Activated CD4-positive, alpha-beta memory T cell treated with anti-CD3 and anti-CD28 coated beads for 36 hours (primary cell): ENCODE measurements at places on chromosomes 7 and 10.

- H3K27ac ChIP-seq = no peak overlapping the region
- no peaks in the 10 kb centered on the region for H3K27me3 ChIP-seq
- H3K36me3 ChIP-seq = no peaks in the 10 kb centered on the region
- no peak overlapping the region for H3K4me3 ChIP-seq
- peaks cover 17% of the 10 kb centered on the region for H3K4me1 ChIP-seq
Measured at GRCh38 chr7:7686811-7687508, 31.4 kb downstream of the RPA3 start.

DNA sequence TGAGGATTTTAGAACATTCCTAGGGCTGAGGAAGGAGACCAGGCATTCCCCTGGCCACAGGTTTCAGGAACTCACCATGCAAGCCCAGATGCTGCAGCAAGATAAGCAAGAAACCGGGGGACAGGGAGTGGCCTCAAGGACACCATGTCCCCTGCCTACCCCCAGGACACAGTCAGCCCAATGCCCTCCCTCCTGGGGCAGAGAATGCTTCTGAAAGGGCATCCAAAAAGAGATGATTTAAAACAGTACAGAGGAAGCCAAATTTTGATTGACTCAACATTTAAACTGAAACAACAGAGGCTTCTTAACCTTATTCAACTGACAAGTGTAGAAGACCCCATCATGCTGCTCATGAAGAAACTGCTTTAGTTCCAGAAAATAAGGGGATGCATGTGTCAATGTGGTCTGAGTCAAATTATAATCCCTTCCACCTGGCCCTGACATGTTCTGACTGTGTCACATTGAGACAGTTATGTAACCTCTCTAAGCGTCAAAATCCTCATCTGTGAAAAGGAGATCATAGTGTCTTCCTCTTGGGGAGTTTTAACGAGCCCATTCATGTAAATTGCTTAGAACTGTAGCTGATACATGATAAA is 60.0 kb downstream of the ICA1 start:
- H3K4me3 ChIP-seq = no peak overlapping the region
- DNase-seq = no peak
- H3K36me3 ChIP-seq = no peaks in the 10 kb centered on the region
- peaks cover 10% of the 10 kb centered on the region for H3K4me1 ChIP-seq

DNA sequence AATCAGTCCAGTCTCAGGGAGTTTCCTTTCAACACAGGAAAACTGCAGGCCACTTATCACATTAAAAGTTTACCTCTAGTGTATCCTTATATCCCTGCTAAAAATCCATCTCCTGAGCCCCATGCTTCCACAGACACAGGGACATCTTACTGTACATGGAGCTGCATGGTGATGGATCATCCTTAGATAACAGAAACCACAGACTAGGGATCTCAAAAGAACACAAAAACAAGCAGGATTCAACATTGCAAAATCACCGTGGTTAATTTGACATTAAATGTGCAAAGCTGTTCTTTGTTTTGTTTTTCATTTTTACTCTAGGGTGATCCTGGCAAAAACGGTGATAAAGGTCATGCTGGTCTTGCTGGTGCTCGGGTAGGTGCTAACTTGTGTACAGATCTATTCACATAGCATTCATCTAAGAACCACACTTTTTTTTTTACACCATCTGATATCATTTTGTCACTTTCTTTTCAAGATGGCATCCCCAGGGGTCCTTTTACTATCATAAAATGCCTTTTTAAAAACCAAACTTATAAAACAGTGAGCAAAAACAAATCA is 18.1 kb downstream of the COL1A2 start:
- DNase-seq = no peak
- no peaks in the 10 kb centered on the region for H3K36me3 ChIP-seq
- H3K4me3 ChIP-seq = no peak overlapping the region
- no peak overlapping the region for H3K27ac ChIP-seq
- H3K4me1 ChIP-seq = no peaks in the 10 kb centered on the region
- H3K27me3 ChIP-seq = no peaks in the 10 kb centered on the region

GRCh38 chr10:18222866-18223265 is 82.6 kb downstream of the CACNB2 start:
- H3K27me3 ChIP-seq = peaks cover 3% of the 10 kb centered on the region
- no peak overlapping the region for H3K27ac ChIP-seq
- no peak overlapping the region for H3K4me3 ChIP-seq
- DNase-seq = no peak
- H3K36me3 ChIP-seq = no peaks in the 10 kb centered on the region
- H3K4me1 ChIP-seq = no peaks in the 10 kb centered on the region
